LoVo (cell line): ENCODE measurements at places on chromosomes 1 and 21.
A peak's percentile ranks its signal among the peaks of the same experiment; 100 is the strongest.

DNA sequence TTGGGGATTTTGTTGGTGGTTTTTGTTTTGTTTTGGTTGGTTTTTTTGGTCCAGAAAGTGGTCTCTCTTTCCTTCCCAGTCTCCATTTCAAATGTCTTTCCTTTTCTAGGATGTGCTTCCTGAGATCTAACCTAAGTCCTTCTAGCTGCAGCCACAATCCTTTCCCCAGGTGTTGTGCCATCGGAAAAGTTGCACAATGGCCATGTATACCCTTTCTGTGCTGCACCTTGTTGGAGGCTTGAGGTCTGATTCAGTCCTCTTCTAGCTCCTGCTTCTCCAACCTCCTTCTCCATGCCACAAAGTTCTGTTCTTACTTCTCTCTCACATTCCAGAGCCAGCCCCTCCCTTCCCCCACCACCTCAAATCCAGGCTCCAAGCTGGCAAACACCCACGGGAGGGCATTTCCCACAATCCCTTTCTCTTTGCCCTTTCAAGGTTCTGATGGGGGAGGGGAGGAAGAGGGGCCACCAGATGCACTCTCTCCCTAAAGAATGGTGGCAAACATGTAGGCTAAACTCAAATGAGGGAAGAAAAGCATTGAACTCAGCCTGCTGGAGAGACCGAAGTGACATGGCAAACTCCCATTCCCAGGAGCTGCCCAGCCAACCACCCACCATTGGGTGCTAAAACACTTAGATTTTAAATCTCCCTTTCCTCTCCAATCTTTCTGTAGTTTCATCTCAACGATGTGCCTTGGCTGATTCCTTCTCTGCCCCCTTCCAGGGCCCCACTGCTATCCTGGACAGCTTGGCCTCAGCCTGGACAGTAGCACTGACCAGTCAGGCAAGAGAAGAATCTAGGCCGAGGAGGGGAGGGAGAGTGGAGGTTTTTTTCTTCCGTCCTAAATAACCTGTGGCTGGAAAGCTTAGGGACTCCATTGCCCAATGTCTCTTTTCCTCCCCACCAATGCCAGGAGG lies 2.9 kb downstream of the KCNJ10 start:
- DNase-seq: no peak

DNA sequence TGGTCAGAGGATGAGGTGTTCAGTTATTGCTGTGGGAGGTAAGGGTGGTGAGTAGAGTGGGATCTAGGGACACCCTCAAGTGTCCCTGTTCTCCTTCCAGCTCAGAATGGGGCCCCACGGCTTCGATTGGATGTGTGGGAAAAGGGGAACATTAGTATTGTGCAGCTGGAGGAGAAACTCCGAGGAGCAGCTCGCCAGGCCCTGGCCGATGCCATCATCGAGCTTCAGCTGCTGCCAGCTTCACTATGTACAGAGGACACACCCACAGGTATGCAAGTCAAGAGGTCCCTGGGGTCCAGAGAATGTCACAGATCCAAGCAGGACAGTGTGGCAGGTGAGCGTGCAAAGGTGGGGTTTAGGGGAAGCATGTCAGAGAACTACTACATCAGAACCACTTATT lies 13.9 kb downstream of the HYI start:
- no peak for DNase-seq

DNA sequence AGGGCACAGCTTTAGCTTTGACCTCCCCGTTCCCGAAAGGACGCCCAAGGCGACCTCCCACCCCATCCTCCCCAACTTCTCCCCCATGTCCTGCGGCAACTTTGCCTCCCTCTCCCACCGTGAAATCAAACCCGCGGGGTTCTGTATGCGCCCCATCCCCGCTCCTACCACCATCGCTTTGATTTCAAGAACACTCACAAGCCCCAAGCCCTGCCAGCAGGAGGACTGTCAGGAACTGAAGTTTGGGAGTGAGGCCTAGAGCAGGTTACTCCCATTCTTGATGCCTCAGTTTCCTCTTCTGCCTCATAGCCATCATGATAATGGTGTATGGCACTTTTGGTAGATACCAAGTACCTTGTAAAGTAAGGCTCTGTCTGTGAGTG lies 2.3 kb downstream of the PTPRU start:
- peak; percentile 22 for DNase-seq

GRCh38 chr21:30997541-30997940 lies 40.7 kb downstream of the KRTAP19-8 start:
- no peak for DNase-seq

- DNase-seq: peak; percentile 27
These were observed 104.0 kb downstream of the ROR1 start for GRCh38 chr1:63877816-63878215.

GRCh38 chr1:200299571-200299970 lies 110.3 kb downstream of the ZNF281 start:
- DNase-seq: no peak

DNA sequence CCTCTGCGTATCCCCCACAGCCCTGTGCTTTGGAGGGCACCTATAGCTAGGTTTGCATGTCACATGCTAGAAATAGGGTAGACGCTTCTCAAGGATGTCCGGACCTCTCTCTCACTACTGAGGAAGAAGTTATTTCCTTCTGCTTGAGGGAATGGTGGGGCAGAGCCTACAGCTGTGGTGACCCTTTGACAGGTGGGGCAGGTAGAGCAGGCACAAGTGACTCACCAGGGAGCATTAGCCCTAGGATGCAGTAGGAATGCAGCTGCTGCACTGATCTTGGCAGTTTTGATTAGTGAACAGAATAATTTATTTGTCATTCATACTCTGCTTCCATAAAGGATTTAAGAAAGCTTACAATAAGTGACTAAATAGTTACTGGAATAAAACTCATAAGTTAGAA lies 129.6 kb upstream of the HOOK1 start:
- DNase-seq: no peak

DNA sequence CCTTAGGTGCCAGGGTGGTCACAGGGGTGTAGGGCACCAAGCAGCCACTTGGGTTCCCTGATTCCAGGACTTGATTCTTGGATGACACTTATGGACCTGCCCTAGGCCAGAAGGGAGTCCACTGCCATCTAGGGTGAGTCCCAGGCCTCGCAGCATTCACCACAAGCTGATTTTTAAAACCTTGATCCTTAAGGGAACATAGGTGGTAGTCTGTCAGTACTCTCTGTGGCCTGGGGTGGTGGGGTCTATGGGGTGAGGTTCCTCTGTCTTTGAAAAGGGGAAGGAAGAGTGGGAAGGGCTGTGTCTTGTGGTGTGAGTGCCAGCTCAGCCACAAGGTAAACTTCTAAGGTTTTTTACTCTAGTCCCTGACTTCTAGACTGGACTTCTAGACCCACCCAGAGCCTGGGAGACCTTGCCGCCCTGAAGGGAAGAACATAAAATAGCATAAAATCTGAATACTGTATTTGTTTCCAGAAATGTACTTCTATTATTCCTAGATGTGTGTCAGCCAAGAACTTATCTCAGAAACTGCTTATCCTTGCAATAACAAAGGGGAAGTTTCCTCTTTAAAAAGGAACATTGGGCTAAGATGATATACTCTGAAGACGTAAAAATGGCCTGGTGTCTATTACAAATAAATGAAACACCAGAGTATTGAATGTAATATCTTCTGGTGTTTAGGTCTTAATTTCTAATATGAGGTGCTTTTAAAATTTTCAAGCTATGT lies 757.3 kb downstream of the LTN1 start:
- DNase-seq: no peak

GRCh38 chr1:218755128-218755527 lies 410.0 kb downstream of the TGFB2 start:
- DNase-seq: no peak

- DNase-seq: no peak
These were observed 155.1 kb upstream of the NRIP1 start for GRCh38 chr21:15219894-15220293.

DNA sequence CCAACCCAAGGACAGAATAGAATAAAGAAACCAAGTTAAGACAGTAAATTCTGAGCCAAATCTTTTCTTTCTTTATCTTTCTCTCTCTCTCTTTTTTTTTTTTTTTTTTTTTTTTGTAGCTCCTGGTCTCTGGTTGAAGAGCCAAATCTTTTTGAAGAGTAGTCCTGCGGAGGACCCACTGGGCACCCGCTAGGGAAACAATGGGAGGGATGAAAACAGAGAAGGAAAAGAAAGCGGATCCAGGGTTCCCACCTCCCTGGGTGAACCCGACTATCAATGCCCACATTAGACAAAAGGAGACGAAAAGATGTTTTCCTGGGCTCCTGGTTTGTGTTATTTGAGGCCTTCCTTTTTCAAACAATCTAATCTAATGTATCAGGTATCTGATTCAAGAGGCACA lies 49.8 kb upstream of the FBXO28 start:
- DNase-seq: no peak

GRCh38 chr1:176466514-176466913 lies 3.5 kb downstream of the PAPPA2 start:
- no peak for DNase-seq

- no peak for DNase-seq
These were observed 29.4 kb downstream of the TMPRSS2 start for GRCh38 chr21:41478319-41479177.

- no peak for DNase-seq
These were observed 196.6 kb downstream of the MATN1 start for GRCh38 chr1:30526652-30527345.

GRCh38 chr1:164320790-164321731 lies 237.9 kb upstream of the PBX1 start:
- DNase-seq: no peak

GRCh38 chr1:53043271-53043670 lies 18.7 kb upstream of the PODN start:
- DNase-seq: no peak

GRCh38 chr21:41508415-41509144 lies 622 bp upstream of the TMPRSS2 start:
- DNase-seq: no peak

GRCh38 chr1:154867841-154868605 lies 2.1 kb downstream of the KCNN3 start:
- DNase-seq: no peak

DNA sequence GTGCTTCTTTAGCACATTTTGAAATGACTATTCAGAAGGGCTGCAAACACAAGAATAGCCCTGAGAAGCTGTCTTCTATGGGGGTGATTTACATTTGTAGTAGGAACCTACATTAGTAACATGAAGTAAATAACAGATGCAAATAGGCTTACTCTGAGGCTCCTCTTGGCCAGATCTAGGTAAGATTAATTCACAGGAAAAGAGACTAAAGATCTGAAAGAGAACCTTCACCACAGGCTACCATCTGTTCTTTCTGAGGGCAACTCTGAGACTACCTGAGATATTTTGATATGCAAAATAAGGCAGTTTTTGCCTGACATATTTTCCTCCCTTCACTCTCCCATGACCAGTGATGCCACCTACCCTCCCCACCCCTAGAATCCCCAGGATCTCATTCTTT lies 1267.8 kb downstream of the PLA2G4A start:
- DNase-seq: no peak

- no peak for DNase-seq
These were observed 2.5 kb downstream of the FOXO6 start for GRCh38 chr1:41363591-41364320.

GRCh38 chr1:228100822-228101613 lies 2.1 kb downstream of the C1orf35 start:
- DNase-seq: no peak

GRCh38 chr1:177300431-177300830 lies 129.7 kb downstream of the BRINP2 start:
- no peak for DNase-seq

- DNase-seq: peak; percentile 63
These were observed 104.0 kb upstream of the BMP8A start for GRCh38 chr1:39387452-39387851.

GRCh38 chr21:15355066-15355465 lies 290.3 kb upstream of the NRIP1 start:
- no peak for DNase-seq

GRCh38 chr1:153526132-153526543 lies 9.7 kb downstream of the S100A6 start:
- DNase-seq: peak; percentile 57

- no peak for DNase-seq
These were observed 332.1 kb downstream of the KIF26B start for GRCh38 chr1:245486775-245487470.

DNA sequence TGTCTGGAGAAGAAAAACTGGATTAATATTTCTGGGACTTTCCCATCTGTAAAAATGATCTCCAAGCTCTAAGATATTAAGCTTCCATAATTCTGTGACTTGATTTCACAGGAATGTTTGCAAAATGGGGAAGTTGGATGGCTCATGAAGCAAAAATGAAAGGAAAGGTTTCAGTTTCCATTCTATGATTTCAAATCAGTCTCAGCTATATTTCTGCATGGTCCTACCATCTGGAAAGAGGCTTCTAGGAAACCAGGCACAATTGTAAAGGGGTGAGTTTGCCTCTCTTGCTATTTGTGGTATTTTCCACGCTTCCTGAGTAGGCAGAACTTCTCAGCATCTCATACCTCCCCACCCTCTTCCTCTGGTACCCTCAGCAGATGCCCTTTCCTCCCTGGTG lies 22.4 kb upstream of the ACTN2 start:
- DNase-seq: no peak

DNA sequence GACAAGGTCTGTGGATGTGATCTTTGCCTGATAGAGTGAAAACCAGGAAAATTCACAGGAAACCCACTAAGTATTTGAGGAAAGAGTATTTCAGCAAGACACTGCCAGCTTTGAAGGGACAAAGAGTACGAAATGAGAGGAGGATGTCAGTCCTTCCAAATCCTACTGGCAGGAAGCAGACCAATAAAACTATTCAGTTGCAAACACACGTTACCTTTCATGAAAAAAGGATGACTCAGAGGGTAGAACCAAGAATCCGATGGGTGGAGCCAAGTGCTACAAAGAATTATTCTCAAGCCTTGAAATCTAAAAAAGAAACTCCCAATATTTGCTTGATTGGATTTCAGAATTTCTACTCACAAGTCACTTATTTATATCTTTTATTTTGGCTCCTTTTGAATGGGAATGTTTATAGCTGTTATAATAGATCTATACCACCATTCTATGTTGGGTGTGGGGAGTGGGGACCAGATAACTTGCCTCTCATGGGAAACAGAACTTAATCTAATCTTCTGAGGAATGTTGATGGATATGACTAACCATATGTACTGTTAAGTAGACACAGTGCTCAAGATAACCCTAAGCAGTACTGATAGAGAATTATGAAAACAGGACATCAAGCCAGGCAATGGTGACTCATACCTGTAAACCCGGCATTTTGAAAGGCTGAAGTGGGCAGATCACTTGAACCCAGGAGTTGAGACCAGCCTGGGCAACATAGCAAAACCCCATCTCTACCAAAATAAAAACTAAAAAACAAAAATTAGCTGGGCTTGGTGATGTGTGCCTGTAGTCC lies 19.3 kb upstream of the HEATR1 start:
- DNase-seq: peak; percentile 62

- DNase-seq: no peak
These were observed 34.1 kb downstream of the ECHDC2 start for GRCh38 chr1:52887483-52887882.

- DNase-seq: no peak
These were observed 49.1 kb upstream of the DMRTB1 start for GRCh38 chr1:53410100-53410541.

GRCh38 chr1:68178821-68179490 lies 53.4 kb downstream of the WLS start:
- DNase-seq: no peak

DNA sequence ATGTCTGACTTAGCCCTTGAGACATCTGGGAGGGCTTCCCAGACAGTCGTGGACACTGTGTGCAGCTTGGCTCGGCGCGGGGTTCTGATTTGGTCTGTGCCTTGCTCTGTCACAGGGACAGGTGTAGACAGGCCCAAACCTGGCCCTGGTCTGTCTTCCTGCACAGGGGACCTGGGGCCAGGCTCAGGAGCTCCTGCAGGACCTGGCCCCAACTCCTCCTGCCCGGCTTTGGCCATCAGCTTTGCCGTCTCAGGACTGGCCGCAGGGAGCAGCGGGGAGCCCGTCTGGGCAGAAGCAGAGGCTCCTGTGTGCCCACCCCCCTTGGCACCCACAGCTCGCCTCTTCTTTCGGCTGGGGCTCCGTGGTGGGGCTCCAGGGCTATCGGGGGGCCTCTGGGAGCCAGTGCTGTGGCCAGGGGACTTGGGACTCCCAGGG lies 1.7 kb downstream of the PERM1 start:
- DNase-seq: no peak
